NCI-H774 (cell line): ENCODE measurements at places on chromosomes 3 and 15.

GRCh38 chr3:30776186-30776815 lies 118.2 kb downstream of the GADL1 start:
- no peak for DNase-seq

GRCh38 chr3:134650431-134651346 lies at the start of gene KY:
Gene KY (minus strand): TSS chr3:134651022. CDS start chr3:134650960, 62 bp downstream.
- peak; percentile 33 for DNase-seq

GRCh38 chr3:24680214-24680967 lies 185.7 kb upstream of the THRB start:
- DNase-seq = no peak

GRCh38 chr15:79526376-79526775 lies 94.2 kb downstream of the MINAR1 start:
- no peak for DNase-seq

GRCh38 chr15:38674448-38674847 lies 109.8 kb upstream of the RASGRP1 start:
- no peak for DNase-seq

DNA sequence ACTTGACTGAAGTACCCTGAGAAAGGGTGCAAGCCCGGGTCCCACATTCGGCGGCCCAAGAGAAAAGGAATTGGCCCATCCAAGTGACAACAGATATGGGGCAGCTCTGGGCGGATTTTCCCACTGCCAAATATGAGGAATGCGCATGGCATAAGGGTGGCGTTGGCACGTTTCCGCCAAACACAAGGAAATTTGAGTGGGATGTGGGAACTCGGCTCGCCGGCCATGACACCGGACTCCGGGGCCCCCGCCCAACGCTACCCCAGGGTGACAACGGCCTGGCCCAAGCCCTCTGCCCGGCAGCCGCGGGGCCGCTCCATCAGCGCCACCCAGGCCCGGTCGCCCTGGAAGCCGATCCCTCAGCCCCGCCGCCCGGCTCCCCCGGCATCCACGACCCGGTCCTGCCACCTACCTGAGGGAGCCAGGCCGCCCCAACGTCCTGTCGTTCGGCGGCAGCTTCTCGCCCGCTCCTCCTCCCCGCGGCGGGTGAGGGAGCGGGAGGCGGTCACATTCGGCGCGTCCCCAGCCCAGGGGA lies 449 bp downstream of the RAF1 start:
- no peak for DNase-seq

GRCh38 chr3:194736277-194736895 lies 50.7 kb downstream of the FAM43A start:
- no peak for DNase-seq

GRCh38 chr3:46360907-46361306 lies 7.0 kb downstream of the CCR2 start:
- no peak for DNase-seq

GRCh38 chr3:143383421-143383820 lies 263.9 kb downstream of the CHST2 start:
- DNase-seq = no peak

DNA sequence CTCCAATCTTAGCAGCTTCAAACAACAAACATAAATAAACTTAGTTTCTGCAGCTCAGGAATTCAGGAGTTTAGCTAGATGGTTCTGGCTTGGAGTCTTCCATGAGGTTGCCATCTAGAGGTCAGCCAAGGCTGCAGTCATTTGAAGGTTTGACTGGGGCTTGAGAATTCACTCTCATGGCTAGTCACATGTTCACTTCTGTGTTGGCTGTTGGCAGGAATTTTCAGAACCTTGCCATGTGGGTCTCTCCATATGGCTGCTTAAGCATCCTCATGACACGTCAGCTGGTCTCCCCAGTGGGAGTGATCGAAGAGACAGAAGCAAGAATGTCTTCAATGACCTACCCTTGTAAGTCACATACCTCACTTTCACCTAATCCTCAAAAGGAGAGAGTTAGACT lies 269.2 kb upstream of the CNTN3 start:
- DNase-seq = no peak

- DNase-seq = no peak
These were observed 36.2 kb downstream of the ZPLD1 start for GRCh38 chr3:102471001-102471400.

- DNase-seq = no peak
These were observed 104.7 kb downstream of the UNC13C start for GRCh38 chr15:54082836-54083492.

DNA sequence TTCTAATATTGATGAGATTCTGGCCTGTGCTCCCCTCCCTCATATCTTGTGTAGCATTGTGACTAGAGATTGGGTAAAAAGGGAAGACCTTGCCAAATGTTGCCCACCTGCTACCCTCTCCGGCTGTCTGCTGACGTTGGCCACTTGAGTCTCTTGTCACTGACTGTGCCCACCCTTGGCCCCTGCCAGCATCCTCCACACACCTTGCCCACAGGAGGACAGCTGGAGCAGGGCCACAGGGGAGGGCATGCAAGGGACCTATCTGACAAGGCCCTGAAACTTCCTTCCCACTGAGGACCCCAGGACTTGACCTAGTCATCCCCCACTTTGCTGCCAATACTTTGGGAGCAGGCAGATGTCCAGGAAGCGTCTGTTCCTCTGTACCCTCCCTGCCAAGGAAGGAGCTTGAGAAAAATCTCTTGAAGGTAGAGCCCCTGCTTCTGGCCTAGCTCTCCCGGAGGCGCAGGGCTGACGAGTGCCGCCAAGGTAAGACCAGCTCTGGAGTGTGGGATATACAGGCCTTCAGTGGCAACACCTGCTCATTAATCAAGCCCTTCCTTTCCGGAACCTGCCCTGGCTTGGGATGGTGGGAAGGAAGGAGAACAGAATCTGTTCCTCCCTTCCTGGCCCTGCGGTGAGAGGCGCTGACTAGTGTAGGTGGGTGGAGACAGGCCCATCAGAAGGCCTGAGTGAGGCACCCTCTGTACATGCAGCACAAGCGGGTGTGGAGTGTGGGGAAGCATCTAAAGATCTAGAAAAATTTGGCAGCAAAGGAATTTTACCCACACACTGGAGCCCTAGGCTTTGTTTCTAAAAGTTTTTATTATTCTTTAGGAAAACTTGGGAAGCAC lies 4.9 kb upstream of the PAK6 start:
- no peak for DNase-seq

DNA sequence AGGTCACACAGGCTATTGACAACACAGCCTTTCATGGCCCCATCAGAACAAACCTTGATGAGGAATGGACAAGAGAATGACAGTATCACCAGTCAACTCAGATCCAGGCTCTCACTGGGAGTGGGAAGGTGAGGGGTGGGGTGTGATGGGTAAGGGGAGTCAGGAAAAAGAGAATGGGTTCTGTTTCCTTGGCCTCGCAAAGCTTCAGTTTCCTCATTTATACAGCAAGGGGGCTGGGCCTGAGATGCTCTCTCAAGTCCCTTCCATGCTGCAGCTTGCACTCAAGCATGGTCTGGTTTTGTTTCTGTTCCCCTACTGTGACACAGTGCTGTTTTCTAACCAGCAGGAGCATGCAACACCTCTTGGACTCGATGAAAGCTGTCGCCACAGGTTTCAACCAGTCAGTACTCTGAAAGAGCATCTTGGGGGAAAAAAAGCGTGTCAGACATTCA lies 65.7 kb upstream of the IL12A start:
- DNase-seq = no peak

DNA sequence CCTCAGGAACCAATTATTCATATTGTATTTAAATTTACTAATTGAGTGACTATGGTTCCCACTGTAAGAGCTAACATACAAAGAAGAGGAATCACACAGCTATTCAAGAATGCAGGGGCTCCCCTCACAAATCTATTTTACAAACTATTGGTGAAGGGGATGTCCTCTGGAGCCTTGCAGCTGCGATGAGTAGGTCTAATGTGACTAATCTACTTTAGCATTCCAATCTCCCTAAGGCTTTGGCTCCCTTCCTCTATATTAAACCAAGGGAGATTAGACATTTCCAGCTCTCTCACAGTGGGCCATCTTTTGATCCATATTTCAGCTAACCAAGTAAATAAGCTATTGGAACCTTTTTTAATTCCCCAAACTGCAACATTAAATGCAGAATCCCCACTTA lies 514.2 kb upstream of the BCHE start:
- DNase-seq = no peak

GRCh38 chr3:49465270-49466034 lies 4.6 kb upstream of the DAG1 start:
- DNase-seq = no peak

- DNase-seq = no peak
These were observed 27.0 kb downstream of the NEK4 start for GRCh38 chr3:52743721-52744120.

GRCh38 chr3:182405759-182406158 lies 387.5 kb upstream of the ATP11B start:
- no peak for DNase-seq

GRCh38 chr3:139297588-139298311 lies 46.1 kb upstream of the MRPS22 start:
- no peak for DNase-seq

DNA sequence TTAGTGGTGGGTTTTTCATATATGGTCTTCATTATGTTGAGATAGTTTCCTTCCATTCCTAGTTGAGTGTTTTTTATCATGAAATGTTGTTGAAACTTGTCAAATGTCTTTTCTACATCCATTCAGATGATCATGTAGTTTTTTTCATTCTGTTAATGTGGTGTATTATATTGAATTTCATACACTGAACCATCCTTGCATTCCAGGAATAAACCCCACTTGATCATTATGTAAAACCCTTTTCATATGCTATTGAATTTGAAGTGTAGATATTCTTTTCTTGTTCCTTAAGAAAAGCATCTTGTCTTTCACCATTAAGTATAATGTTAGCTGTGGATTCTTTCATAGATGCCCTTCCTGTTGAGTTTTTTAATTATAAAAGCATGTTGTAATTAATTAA lies 42.9 kb downstream of the PIAS1 start:
- no peak for DNase-seq

DNA sequence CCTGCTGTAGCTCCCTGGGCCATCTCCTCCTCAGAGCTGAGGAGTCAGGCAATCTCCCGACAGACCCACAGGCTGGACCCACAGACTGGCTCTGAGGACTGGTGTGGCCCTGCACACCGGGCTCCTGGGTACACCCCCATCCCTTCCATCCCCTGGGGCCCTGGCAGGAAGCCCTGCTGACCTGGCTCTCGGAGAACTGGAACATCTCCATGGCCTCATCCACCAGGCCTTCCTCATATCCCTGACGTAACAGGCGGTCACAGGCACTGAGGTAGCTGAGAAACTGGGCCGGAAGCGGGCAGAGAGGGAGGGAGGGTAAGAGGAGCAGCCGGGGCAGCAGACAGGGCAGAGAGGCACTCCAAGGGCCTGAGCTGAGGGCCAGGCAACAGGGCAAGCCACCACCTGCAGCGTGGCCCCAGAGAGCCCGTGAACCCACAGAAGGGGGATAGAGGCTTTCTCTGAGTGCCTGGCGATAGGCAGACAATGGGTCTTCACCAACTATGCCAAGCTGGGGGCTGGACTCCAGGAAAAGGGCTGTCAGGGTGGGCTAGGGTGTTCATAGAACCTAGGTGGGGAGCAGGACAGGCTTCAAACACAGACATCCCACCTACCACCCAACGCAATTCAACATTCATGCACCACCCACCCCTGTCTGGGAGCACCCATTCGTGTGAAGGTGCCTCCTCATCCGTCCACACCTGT lies 17.9 kb downstream of the KBTBD13 start:
- DNase-seq = no peak

GRCh38 chr3:170098753-170099152 lies 61.0 kb downstream of the GPR160 start:
- no peak for DNase-seq

DNA sequence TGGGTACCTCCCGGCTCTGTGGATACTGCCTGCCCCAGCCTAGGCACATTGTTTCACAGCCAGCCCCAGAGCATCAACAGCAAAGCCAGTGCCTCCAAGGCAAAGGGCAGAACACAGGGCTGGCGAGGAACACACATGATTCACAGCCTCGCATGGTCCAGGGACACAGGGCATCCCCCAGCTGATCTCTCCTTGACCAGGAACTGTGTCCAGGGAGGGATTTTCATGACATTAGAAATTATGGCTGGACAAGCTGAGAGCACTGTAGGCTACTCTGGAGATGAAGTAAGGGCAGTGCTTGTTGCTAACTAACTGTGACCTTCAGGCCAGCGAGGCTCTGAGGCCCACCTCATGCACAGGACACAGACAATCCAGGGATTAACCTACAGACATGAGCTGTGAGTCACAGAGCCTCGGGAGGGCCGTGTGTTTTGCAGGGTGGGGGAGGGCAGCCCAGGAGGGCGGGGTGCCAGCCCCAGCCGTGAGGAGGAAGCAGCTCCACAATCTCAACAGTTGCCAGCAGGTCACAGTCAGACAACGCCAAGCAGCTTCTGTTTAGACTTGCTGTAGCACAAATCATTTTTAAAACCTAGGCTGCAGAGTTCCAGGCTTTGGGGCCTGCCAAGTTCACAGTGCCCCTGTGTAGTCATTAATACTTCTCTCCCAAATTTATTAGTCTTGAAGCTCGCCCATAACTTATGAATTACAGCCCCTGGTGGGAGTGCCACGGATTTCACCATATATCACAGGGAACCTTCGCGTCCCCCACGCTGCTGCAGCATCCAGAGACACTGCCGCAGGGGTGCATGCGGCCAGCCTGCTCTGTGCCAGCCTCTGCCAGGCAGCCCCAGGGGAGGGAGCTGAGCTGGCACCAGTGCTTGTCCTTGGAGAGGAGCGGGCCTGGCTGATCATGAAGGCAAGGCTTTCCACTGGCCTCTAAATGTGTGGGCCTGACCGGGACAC lies 114.7 kb downstream of the ETFA start:
- no peak for DNase-seq

- DNase-seq = no peak
These were observed 171.2 kb downstream of the APBA2 start for GRCh38 chr15:29056839-29057450.

DNA sequence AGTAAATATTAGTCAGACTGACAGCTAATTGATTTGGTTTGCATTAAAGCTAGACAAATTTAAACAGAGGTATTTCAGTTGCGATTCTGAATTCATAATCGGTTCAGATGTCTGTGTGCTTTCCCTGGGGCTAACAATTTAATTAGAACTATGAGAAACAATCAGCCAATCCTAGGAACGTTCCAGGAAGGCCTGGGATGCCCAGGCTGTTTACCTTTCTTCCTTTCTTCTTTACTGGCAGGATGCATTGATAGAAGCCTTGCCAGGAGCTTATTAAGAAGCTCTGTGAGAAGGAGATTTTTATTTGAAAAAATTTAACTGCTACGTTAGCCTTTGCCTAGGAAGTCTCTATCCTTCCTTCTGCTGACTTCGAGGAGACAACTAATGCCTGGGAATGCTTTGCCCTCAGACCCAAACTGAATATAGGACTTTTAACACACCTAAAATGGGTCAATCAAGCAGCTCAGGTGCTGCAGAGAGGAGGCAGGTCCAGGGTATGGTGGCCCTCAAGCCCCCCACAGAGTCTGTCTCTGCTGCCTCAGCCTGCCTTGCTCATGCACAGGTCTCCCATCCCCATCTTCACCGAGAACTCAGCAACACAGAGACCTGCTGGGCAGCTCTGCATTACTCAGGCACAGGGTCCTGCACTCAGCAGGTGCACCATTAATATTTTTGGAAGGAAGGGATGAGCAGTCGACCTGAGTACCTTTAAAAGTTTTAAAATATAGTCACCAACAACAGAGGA lies 48.5 kb downstream of the PCSK6 start:
- no peak for DNase-seq
